AG10803 (cell line): ENCODE measurements at places on chromosomes 3 and 15.

DNA sequence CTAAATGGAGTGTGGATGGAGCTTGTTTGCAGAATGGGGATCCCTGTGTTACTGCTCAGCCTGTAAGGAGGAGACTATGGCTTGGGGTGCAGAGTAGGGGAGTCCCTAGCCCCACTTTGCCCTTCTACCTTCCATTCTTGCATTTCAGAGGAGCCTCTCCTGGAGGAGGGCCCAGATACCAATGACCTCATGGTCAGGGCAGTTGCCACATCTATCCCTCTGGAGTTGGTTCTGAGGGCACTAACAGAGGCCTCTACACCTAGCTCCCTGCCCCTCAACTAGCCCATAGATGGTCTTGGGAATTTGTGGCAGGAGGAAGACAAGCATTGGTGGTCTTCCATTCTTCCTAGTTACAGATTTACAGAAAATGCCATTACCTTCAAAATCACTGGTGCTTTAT lies 6.1 kb downstream of the SKOR1 start:
- no peak for DNase-seq

DNA sequence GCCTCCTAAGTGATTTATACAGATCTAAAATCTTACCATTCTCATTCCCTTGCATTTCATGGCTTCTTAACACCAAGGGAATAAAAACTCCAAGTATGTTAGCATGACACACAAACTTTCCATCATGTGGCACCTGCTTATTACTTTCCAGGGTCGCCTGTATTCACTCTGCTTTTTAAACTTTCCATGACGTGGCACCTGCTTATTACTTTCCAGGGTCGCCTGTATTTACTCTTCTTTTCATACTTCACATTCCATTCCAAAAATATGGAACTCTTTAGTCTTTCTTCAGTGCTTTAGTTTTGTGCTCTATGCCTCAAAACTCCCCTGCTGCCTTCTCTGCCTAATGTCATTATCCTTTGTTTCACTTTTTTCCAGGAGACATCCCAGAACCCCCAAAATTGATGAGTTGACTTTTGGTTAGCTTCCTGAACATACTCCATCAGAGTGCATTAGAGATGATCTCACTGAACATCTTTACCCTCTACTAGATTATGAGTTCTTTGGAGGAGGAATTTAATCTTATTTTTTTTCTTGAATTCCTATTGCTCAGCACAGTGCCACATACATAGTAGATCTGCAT lies 47.0 kb downstream of the CALML4 start:
- DNase-seq, result no peak

DNA sequence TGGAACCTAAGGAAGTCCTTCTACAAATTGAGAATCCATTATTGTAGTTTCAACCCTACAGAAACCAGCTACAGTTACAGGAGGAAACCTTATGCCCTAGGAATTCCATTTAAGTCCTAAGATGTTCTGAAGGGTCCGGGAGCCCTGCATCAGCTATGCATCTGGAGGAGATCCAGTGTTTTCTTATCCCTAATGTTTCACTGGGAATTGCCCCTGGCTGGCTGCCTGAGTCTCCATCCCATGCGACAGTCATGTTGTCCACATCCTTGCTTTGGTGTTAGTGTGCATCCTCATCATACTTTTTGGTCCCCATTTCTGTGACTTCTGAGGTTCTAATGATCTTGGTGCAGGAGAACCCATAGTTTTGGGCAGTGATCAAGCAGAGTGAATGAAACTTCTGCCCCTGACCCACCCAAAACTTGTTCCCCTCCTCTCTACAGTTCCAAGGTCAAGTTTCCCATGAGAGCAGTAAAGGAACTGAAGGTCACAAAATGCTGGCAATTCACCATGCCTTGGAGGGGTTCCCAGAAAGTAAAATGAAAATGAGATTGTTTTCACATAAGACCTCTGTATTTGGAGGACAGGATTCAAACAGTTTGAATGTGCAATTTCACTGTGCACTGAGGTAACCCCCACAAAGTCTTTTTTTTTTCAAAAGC lies 121.9 kb upstream of the PHLDB2 start:
- DNase-seq, result no peak

GRCh38 chr15:80562033-80562432 lies 133.1 kb upstream of the ABHD17C start:
- peak; percentile 31 for DNase-seq

DNA sequence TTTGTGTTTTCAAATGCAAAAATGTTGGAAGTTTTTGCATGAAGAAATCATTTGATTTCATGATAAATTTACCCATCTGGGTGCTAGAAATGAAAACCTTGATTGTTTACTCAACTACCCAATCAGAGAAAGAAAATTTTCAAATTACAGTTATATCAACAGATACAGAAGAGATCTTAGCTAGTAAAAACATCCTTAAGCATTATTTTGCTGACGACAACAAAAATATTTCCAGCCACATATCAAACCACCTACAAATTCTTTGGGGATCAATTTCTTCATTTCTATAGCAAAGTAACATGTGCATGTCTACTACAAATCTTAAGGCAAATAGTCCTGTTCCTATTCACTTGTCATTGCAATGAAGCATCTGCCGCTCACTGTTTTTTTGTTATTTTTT lies 530.3 kb downstream of the ZIC1 start:
- DNase-seq, result no peak

- peak; percentile 35 for DNase-seq
Measured at GRCh38 chr3:193971261-193971751, 164.6 kb upstream of the HES1 start.

DNA sequence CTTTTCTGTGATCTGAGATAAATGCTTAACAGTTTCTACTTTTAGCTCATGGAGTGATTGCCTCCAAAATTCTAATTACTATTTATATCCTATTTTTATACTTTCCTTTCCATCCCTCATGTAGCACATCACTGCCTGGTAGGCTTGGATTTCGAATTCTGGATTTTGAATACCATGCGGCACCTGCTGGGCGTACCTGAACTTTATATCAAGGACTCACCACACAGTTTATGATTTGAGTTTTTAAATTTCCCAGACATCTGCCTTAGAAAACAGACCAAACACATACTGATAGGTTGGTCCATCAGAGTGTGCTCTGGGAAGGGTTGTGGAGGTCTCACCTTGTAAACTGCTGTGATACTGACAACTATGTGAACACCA lies 6.4 kb downstream of the TRAK1 start:
- no peak for DNase-seq

GRCh38 chr15:74172701-74173379 lies 670 bp upstream of the ISLR start:
- peak; percentile 84 for DNase-seq

GRCh38 chr3:37891227-37891626 lies 29.5 kb downstream of the CTDSPL start:
- DNase-seq, result no peak

DNA sequence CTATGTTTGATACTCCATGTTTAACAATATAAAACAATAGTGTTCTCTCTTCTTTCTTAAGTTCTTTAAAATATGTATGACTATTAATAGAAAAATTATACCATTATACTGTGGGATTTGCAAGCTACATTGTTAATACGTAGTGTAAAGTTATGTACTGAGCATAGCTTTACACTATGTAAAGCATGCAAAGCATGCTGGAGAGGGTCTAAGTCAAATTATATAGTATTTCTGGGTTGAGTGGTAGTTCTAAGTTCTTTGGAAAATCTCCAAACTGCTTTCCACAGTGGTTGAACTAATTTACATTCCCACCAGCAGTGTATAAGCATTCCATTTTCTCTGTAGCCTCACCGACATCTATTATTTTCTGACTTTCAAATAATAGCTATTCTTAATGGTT lies 253.0 kb downstream of the RAP2B start:
- DNase-seq, result no peak

GRCh38 chr3:193909387-193909786 lies 226.6 kb upstream of the HES1 start:
- DNase-seq, result no peak

GRCh38 chr3:160454995-160455394 lies 5.4 kb upstream of the TRIM59 start:
- no peak for DNase-seq

DNA sequence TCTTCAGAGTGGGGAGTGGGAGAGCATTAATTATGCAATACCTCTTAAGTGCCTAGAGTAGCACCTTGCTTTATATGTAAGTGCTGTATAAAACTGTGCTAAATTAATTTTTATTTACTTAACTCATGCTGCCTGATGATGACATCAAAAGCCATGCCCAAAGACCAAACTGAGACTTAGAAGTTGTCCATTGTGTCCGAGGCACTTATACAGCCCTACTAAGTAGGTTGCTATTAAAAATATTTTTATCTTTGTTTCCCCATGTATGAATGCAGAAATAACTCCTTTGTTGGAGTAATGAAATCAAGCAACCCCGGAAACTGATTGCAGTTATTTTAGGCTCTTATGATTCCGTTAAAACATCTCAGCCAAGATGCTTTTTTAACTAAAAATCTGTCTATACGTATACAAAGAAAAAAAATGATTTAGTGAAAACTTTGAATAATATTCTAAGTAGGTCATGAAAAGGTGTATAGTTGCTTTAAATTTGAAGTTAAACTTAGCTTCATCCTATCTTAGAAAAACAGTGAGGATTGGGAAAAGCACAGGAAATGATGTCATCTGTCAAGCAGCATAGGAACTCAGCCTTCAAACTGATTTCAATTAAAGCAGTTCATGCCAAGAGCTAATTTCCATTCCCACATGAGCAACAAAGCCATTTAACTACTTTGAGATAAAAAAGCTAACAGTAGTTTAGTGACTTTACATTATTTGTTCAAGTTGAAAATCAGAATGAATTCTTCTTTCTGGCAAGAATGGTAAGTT lies 43.0 kb downstream of the FBN1 start:
- peak; percentile 85 for DNase-seq

GRCh38 chr3:126897943-126898342 lies 85.0 kb upstream of the PLXNA1 start:
- DNase-seq, result no peak

DNA sequence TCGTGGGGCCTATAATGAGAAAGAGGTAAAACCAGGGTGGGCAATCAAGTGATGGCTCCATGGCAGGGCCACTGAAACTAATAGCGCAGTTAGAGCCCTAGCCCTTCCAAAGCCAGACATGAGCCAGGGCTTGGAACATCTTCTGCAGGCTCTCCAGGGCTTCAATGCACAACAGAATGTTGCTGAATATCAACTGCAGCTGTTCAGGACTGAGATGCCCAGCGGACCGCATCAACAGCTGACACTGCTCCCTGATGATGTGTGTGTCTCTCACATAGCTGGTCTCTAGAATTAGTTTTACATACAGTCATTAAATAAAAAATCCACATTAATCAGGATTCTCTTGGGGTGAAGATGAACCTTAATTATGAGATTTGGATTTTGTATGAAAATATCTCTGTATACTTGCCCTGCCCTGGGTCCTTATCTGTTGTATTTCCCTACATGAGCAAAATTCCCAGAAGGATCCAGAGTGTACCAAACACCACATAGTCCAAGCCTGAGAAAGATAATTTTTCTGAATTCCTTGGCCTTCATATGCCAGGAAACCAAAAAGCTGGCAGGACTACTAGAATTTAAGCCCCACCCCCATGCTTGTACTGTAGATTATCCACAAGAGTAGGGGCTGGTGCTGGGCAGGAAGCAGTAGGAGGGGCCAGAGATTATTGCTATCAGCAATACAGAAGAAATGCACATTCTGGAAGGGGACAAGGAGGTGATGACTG lies 7.7 kb upstream of the GOLGB1 start:
- DNase-seq, result no peak

GRCh38 chr3:73473898-73474416 lies 150.8 kb downstream of the PDZRN3 start:
- DNase-seq, result no peak

DNA sequence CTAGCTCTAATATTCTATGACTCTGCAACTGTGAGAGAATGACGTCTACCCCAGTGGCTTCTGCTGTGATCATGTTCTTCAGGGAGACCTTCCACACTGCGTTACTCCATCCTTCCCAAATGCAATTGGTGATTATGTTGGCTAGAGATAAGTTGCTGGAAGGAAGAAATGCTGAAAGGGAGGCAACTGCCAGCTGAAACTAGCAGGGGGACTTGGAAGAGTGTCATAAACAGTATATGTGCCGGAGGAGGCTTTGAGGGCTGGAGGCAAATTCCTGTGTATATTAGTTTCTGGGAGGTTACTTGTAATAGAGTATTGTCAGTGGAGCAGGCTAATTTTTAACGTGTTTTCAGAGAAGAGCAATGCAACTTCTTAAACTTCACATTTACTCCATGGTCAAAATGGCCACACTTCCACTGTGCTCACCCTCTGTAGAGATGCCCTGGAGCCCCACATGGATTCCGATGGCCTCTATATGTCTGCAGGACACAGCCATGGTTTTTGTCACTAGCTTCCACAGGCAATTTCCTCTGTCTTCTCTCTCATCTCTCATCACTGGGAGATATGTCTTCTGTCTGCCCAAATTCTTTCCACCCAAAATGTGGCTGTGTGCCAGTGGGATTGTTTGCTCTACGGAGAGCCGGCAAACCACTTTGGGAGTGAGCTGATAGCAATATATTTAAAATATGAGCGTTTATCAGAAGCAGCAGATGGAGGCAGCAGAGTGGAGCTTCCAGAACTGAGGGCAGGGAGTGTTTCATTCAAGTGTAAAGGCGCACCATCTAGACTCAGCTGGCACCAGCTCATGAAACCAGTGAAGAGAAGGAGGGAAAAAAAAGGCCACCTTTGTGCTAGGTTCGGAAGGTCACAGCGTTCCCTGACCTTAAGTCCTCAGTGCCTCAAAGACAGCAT lies 13.3 kb upstream of the CD47 start:
- DNase-seq, result no peak

GRCh38 chr3:4570840-4571621 lies 77.9 kb downstream of the ITPR1 start:
- DNase-seq, result no peak

DNA sequence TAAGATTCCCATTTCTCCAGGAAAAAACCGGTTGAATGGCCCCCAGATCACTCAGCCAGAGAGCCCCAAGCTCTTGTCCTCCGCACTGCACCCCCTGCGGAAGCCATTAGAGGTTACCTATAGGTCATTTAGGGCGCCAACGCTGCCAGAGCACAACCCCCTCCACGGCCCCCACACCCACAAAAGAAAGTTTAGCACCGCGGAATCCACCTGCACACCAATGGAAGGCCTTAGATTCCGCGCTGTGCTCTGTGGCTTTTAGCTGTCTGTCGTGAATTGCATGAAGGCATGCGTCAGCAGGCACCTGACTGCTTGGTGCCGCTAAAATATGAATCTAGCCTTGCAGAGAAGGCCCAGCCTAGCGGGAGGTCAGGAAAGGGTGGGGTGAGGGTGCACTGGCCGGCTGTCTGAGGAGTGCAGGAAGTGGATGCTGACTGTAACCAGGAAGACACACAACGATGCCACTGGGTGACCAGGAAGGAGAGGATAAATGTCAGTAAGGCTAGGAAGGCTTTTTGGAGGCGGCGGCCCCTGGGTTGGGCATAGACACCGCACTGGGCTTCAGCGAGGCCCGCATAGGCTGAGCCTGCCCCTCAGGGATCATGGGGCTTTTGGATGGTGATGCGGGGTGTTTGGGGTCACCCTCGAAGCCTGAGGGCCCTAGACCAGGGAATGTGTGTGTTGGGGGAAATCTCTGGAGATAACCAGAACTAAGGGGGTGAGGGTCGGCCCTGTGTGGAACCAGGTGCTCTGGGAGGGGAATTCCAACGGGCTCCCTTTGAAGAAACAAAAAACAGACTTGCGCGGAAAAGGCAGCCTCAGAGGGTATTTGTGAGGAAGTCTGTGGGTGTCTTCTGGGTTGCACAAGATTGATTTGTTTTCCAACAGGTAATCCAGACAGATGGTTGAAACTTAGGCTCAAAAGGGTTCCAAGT lies 976 bp upstream of the NUP210 start:
- no peak for DNase-seq
